ENCODE measurements at places on chromosomes 4 and X.

DNA sequence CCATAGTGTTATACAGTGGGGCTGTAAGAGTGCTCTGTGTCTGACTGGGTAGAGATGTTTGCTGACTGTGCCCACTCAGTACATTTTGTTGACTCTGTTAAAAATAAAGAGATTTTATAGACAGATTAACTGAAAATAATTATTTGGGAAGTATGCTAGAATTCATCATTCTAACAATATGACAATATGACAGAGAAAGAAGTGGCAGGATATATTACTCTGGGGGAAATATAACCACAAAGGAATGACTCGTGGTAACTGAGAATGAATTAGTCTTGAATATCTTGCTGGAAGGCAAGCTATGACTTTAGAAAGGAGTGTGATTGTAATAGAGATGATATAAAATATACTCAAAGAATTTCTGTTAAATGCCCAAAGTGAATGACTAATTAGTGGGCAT is 46.8 kb downstream of the TMEM165 start:
- no peak for DNase-seq

DNA sequence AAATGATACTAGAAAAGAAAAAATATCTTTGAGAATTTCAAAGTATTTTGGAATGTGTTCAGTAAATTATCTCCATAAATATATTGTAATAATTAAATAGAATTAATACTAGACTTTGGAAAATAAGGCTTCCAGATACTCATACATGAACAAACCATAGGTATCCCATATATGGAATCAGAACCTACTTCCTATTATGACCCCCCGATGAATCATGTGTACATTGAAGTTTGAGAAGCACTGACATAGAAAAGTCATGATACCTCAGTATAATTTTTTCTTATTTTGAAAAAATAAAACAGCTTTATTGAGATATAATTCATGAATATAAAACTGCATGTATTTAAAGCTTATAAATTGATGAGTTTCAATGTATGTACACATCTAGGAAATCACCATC is 27.2 kb upstream of the SMARCA5 start:
- no peak for DNase-seq

GRCh38 chr4:123503698-123504363 is 107.2 kb downstream of the SPRY1 start:
- DNase-seq: no peak

DNA sequence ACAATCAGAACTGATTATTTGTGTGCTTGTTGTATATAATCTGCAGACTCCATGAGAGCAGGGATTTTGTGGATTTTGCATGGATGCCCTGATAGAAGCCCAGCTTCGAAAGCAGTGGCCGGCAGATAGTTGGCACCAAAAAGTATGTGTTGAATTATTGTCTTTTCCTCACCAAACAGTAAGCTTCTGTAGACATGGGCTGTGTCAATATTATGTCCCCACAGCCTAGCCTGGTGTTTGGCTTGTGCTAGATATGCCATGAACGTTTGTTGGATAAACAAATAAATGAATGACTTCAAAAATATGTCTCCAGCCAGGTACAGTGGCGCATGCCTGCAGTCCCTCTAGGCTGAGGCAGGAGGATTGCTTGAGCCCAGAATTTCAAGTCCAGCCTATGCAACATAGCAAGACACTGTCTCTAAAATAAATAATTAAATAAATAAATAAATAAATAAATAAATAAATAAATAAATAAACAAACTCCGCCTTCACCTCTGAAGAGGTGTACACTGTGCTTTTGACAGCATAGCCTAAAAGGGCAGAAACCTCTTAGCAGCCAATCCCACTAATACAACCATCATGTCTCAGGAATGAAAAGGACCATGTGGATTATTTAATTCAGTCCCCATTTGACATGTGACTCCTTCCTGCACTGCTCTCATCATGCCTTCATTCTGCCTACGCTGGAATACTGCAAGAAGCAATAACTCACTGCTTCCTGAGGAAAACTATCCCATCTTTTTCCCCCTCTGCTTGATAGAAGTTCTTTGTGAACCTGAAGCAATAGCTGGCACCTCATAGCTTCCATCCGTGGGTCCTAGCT is 335.2 kb downstream of the FBXW7 start:
- DNase-seq: no peak

Measured in NCI-H2171 treated with DMSO at 0.1 percent for 48 hours (cell line).